ENCODE measurements at places on chromosomes 16 and 17. TPM values are rescaled to one million over a fixed set of nuclear protein-coding genes. Genes with fewer than 3 reads are reported as not detected.

PCTP gene
- 26.0 TPM for total RNA-seq

IRX3 gene
- 14.6 TPM for total RNA-seq

CCL16 gene
- not detected for total RNA-seq

CCDC200 gene
- not detected for total RNA-seq

C1QTNF8 gene
- total RNA-seq, result not detected

ACAP1 gene
- 0.20 TPM for total RNA-seq

TEX2 gene
- total RNA-seq, result 10.1 TPM
